Stimulated activated CD4-positive, alpha-beta T cell treated with anti-CD3 and anti-CD28 coated beads, Interleukin-4, amount 100 ng/mL, for 4 hours (primary cell): ENCODE measurements at places on chromosomes 3 and 15.

GRCh38 chr3:53194210-53195065, 33.4 kb downstream of the PRKCD start:
- no peak for DNase-seq

DNA sequence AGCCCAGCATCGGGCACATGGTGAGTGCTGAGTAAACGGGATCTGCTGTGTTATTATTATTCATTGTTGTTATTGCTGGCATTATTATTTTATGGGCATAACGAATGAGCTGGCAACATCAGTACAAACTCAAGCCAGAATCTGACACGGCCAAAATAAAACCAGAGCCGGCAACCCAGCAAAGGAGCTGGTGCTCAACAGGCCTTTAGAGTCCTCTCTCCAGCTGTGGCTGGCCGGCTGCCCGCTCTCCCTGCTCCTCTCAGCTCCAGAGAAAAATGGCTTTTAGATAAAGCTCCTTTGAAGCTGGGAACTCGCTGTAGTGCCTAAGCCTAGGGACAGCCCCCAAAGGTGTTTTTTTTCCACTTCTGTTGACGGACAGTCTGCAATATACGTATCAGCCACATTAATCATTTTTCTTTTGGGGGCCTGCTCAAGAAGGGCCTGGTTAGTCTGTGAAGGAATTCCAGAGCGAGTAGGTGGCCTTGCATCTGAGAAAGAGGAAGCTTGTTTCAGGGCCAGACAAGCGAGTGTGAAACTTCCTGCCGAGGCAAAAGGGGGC, 193.9 kb upstream of the UBE2E1 start:
- no peak for DNase-seq

DNA sequence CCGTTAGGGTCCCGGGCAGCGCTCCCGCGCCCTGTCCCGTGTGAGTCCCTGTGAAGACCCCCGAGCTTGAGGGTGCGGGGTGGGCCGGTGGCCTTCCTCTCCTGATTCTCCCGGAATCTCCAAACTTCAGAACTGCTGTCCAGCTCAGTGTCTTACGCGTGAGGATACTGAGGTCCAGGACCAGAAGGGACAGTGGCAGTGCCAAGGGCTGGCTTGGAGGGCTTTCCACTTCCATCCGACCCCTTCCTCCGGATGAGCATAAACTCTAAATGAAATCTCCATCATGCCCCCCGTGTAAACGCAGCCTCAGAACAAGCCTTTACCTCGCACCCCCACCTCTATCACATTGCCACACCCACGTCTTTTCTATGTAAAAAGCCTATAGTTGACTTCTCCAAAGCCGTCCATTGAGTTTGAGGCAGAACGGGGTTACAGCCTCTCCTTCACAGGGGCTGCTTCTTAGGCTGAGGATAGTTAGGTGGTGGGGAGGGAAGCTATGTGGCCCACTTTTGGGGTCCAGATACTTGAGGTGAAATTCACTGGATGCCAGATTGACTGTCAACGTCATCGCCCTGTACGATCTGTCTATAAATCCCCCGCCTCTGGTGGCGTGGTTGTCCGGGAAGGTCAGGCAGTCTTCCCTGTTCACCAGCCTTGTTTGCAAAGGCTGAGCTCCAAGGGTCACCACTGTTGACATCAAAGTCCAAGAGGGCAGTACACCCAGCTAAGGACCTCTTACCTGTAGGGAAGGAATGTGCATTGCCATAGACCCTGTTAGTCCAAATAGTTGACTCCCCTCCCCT, 1.1 kb downstream of the EDEM1 start:
- peak; percentile 28 for DNase-seq

DNA sequence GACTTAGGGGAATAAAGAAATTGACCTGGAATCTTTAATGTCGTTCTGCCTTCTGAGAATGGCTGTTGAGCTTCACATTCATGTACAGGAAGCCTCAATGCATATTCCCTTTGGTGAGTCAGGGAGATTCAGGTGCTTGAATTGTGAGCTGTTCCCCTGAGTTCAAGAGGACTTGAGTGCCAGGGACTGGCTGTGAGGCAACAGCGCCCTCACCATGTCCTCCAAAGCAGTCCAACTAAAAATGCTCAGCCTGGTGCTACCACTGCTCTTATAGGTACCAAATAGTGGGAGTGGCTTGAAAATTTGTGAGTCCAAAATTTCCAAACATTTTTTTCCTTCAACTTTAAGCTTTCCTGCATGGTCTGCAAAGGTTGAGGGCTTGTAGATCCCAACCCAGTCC, 54.1 kb downstream of the LEO1 start:
- no peak for DNase-seq

DNA sequence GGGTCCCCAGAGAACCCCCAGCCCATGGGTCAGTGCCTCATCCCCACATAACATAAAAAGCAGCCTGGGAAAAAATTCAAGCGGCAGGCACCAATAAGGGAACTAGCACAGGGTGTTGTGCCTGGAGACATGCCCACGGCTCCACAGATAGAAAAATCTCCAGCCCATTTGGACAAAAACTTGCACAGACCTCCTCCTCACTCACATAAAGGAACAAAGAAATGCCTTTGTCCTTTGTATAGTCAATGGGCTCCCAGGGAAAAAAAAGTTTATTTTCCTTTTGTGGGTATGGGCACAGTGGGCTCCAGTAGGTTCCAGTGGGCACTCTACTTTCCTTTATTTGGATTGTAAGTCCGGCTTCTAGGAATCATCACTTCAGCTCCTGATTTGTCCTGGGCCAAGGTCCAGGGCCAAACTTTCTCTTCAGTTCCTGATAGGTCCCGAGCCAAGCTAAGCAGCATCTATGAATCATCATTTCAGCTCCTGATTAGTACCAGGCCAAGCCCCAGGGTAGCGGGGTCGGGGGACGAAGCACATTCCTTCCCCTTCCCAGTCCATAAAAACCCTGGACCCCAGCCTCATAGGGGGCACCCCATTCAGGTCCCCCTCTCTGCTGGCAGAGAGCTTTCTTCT, 1.6 kb upstream of the DNAH12 start:
- DNase-seq, result no peak

DNA sequence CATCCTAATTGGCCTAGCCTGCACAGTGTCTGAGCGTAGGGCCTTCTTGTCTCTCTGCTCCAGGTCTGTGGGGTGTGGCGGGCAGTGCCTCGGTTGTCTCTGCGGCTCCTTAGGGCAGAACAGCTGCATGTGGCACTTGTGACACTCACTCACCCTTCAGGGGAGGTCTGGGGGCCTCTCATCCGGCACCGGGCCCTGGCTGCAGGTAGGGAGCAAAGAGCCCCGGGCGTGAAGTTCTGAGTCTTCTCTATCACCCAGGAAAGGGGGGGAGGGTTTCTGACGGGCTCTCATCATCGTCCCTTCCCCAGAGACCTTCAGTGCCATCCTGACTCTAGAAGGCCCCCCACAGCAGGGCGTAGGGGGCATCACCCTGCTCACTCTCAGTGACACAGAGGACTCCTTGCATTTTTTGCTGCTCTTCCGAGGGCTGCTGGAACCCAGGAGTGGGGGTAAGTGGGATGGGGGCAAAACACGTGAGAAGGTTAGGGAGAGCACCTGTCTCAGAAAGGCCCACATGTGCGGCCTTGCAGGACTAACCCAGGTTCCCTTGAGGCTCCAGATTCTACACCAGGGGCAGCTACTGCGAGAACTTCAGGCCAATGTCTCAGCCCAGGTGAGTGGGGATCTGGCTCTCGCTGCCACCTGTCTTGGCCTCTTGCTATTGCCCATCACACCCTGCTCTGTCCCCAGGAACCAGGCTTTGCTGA, 2.6 kb downstream of the CHRD start:
- no peak for DNase-seq

- no peak for DNase-seq
Observed at GRCh38 chr3:114450008-114450596, 156.3 kb downstream of the TIGIT start.

DNA sequence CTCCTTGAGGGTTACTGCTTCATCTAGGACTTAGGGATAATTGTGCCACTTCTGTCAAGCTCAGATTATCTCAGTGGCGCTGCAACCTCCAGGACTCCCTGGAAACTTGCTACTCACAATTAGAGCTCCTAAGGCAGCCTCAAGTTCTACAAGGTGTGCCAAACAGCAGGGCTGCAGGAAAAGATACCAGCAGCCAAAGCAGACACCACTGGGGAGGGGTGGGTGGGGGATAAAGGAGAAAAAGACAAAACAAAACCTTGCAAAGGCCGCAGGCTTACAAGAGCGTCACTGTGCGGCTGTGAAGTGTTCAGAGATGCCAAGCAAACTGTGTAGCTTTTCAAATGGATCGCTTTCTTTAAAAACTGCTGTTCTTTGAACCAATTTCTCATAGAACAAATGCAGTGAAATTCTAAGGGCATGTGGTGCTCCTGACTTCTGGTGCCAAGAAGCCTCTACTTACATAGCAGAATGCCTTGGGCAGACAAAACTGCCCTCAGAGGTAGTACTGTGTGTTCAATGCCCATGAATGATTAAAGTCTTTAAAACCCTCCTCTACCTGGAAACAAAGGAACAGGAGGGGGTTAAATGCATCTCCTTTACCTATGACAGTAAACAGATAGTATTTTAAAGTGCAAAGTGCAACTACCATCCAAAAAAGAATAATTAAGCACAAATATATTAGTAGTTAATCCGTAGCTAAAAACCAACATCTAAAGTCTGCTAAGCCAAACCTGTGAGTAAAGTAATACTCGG, 353.4 kb downstream of the FOXP1 start:
- no peak for DNase-seq

GRCh38 chr3:47380026-47380600, 708 bp upstream of the PTPN23 start:
- no peak for DNase-seq

GRCh38 chr3:152160350-152161011, 108.2 kb upstream of the MBNL1 start:
- DNase-seq, result no peak

GRCh38 chr3:196281962-196282361, 5.6 kb downstream of the PCYT1A start:
- no peak for DNase-seq

- DNase-seq, result no peak
Observed at GRCh38 chr15:80989081-80989517, 520 bp downstream of the MESD start.

DNA sequence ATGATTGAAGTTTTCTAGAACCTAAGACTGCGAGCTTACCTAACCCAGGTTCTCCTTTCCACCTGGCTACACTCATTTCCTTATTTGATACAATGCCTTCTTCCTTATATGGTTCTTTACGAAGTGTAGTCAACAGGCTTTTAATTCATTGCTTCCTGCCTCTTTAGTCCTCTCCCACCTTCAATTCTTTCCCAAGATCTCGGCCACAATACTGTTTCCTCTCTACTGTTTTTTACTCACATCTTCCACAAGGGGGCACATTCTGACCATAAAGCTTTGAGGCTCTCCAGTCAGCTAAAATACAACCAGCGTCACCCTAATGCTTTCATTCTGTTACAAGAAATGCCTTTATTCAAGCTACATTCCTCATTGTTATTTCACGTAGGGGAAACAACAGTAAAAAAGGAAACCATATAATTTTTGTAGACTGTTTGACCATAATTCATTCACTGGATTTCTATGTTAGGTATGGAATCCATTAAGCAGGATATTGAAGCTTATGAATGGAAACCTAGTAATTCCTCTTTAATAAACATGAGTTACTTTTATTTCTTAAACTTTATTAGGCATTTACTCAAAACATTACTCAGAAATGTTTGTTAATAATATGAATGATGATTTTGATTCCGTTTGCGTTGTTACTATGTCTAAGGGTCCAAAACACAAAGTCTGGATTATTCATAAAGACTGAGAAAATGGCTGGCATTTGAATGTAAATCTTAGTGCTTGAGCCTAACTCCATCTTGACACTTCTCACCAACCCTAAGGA, 29.5 kb upstream of the VEPH1 start:
- DNase-seq, result no peak

- no peak for DNase-seq
Observed at GRCh38 chr15:74345051-74345450, 22.4 kb downstream of the CYP11A1 start.

GRCh38 chr15:94970802-94971201, 739.4 kb downstream of the MCTP2 start:
- no peak for DNase-seq

GRCh38 chr3:190911382-190911781, 48.9 kb upstream of the GMNC start:
- DNase-seq, result no peak

GRCh38 chr3:189786479-189787064, 155.4 kb downstream of the TP63 start:
- no peak for DNase-seq

GRCh38 chr3:23421811-23422516, 218.8 kb downstream of the UBE2E2 start:
- DNase-seq, result no peak

- no peak for DNase-seq
Observed at GRCh38 chr3:136135039-136135802, 60.9 kb downstream of the MSL2 start.

GRCh38 chr15:99662903-99663302, 70.3 kb downstream of the LYSMD4 start:
- DNase-seq, result no peak

- no peak for DNase-seq
Observed at GRCh38 chr3:195921334-195921791, 13.0 kb upstream of the TNK2 start.

GRCh38 chr3:100697172-100697571, 12.1 kb upstream of the TFG start:
- no peak for DNase-seq

- DNase-seq, result no peak
Observed at GRCh38 chr3:184042617-184043016, 10.2 kb upstream of the HTR3C start.

DNA sequence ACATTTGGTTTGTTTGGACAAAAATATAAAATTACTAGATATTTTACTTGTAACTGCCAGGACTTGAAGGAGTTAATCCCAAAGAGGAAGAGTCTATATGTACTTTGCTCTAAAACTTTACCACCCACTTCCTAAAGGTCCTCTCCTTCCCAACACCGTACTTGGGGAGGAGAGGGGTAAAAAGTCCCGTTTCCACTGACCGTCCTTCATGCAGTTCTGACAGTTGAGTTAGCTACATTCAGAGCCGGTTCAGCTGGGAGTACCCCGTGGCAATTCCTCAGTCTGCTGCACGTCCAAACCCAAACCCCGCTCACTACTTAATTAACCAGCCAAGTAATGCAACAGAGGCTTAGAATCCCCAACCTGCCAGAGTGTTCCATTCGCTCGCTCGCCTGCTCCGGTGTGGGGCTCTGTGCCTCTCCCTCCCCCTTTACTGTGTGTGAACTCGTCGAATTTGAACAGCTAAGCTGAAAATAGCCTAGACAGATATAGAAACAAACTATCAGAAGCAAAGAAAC, 519.7 kb downstream of the FOXP1 start:
- DNase-seq, result peak; percentile 59

GRCh38 chr3:101676216-101676764, 642 bp downstream of the ZBTB11 start:
- DNase-seq, result peak; percentile 97

DNA sequence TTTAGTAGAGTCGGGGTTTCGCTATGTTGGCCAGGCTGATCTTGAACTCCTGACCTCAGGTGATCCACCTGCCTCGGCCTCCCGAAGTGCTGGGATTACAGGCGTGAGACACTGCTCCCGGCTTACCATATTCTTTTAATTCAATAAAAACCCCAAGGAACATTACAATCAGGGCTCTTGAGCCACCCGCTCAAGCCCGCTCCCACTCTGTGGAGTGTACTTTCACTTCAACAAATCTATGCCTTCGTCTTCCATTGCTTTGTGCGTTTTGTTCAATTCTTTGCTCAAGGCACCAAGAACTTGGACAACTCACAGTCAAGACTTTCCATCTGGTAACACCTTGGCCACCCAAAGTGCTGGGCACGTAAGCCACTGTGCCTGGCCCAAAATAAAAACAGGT, 63.0 kb upstream of the PPIB start:
- no peak for DNase-seq

GRCh38 chr15:60682615-60683014, 203.7 kb upstream of the ICE2 start:
- DNase-seq, result no peak
